ENCODE measurements at places on chromosomes 3 and 15.

GRCh38 chr3:5739299-5739935 is 551.9 kb downstream of the EDEM1 start:
- DNase-seq, result no peak

DNA sequence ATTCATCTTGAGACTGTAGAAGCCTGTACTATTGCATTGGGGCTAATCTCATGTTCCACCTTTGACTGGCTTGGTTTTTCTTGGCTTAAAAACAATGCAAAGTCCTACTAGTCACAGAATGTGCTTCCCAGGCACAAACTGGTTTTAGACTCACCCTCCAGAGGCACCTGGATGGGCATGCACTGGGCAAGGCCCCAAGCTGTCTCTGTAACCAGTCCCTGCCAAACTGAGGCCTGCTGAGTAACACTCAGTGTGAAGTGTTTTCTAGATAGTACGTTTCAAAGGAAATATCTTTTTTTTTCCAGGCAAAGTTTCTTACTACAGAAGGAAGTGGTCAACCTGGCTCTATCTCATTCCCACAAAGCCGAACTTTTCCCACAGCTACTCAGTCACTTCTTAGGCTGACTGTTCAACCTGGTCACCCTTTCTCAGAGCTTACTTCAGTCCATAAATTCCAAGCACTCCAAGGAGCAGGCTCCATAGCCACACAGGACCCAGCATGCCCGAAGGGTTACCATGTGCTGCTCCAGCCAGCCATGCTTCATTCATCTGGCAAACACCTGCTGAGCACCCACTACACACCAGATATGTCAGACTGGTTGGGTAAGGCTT is 57.4 kb downstream of the NPTN start:
- DNase-seq, result no peak

GRCh38 chr15:96362011-96362754 is 31.7 kb downstream of the NR2F2 start:
- no peak for DNase-seq

GRCh38 chr3:168989396-168989795 is 674.1 kb downstream of the MECOM start:
- no peak for DNase-seq

DNA sequence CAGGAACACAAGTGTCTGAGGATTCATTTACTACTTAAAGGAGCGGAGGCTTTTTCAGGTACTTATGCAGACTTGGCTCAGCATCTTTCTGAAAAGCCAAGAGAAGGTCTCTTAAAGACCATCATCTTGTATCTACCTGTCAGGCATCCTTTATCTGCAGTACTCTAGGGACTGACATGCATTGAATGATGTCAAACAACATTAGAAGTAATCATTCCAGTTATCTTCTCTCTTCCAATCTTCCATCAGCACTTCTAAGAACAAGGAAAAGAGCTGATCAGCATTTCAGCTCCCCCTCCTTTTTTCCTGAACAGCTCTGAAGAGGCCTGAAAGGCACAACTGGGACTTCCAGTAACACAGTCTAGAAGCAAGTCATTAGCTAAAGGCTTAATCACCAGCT is 214.8 kb downstream of the KCNH8 start:
- DNase-seq, result no peak

GRCh38 chr15:50128266-50128665 is 9.2 kb upstream of the ATP8B4 start:
- DNase-seq, result no peak

DNA sequence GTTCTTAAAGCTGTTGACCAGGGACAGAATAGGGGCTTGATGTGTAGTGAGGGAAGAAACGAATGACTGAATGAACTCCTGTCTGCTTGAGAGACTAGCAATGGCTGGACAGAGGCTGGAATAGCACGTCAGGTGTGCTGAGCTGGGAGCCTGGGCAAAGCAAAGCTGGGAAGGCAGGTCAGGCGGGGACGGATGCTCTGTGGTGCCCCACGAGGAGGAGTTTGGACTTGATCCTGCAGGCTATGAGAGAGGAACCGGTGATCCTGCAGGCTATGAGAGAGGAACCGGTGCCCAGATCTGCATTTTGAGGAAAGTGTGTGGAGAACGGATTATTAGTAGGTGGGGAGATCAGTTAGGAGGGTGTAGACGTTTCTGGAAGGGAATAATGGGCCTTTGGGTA is 31.3 kb upstream of the PSTPIP1 start:
- no peak for DNase-seq

- no peak for DNase-seq
Measured at GRCh38 chr3:47871389-47871788, 68.5 kb downstream of the DHX30 start.

GRCh38 chr3:183892610-183893214 is 8.0 kb upstream of the PARL start:
- no peak for DNase-seq

GRCh38 chr3:143146486-143147274 is 27.1 kb downstream of the CHST2 start:
- DNase-seq, result no peak

GRCh38 chr15:29686079-29686425 is 136.2 kb downstream of the TJP1 start:
- DNase-seq, result no peak

- no peak for DNase-seq
Measured at GRCh38 chr3:53807117-53807810, 39.0 kb downstream of the CHDH start.

- no peak for DNase-seq
Measured at GRCh38 chr15:99522288-99522687, 43.5 kb upstream of the MEF2A start.

Measured in fibroblast of skin of scalp (primary cell).